Non-pigmented ciliary epithelial cell (primary cell): ENCODE measurements at places on chromosomes 12 and 14.

- DNase-seq = no peak
These were observed 42.0 kb downstream of the TRAF3 start for GRCh38 chr14:102819176-102819628.

- DNase-seq = no peak
These were observed 113.7 kb downstream of the DUSP6 start for GRCh38 chr12:89238593-89238992.

DNA sequence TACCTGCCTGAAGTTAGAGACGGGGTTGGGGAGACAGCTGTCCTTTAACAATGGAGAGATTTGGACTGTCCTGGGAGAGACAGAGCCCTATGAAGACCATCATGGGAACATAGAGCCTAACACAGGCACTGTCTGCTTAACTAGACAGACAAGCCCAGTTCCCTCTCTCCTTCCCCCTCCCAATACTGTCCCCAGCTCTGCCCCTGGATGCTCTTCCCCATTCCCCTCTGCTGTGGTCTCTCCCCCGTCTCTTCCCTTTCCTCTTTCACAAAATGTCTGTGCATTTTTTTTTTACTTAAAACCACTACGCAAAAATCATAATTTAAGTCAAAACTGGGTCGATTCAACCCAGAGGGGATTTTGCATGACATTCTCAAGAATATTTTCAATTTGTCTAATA, 232.9 kb downstream of the CHST11 start:
- DNase-seq = no peak

- no peak for DNase-seq
These were observed 31.3 kb downstream of the CLECL1 start for GRCh38 chr12:9701380-9702154.

- no peak for DNase-seq
These were observed 44.1 kb downstream of the SMIM41 start for GRCh38 chr12:52123487-52124186.
